ENCODE measurements at places on chromosomes 2 and 18.

DNA sequence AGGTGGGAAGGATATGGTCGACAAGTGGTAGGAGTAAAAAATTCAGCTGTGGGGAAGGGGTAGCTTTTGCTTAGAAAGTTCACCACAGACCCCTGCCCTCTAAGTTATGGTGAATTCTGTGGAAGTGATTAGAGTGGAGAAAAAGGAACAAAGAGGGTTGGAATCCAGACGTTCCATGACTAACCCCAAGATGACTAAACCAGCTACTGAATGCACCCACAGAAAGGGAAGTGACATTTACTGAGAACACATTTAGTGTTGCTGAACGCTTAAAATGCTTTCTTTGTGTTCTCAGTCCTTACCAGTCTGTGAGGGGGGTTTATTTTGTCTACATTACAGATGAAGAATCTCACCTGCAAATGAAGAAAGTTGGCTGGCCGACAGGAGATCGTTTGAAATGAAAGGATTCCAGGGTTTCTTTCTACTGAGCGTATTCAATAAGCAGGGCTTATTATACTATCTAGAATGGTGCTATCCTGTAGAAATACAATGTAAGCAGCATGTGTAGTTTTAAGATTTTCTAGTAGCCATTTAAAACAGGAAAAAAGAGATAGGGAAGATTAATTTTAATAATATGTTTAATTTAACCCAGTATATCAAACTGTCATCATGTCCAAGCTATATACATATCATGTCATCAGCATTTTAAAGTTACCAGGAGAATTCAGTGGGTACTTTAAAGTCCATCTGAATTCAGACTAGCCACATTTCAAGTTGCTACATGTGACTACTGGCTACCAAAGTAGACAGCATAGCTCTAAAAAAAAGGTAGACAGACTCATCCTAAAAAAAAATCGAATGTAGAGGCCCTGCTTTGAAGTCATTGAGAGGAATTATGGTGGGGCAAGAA lies 60.1 kb downstream of the LIMS1 start:
- peak; percentile 74 for DNase-seq

GRCh38 chr2:162006337-162006736 lies 67.7 kb downstream of the DPP4 start:
- DNase-seq = no peak

GRCh38 chr18:57150828-57151227 lies 3.9 kb downstream of the BOD1L2 start:
- no peak for DNase-seq

DNA sequence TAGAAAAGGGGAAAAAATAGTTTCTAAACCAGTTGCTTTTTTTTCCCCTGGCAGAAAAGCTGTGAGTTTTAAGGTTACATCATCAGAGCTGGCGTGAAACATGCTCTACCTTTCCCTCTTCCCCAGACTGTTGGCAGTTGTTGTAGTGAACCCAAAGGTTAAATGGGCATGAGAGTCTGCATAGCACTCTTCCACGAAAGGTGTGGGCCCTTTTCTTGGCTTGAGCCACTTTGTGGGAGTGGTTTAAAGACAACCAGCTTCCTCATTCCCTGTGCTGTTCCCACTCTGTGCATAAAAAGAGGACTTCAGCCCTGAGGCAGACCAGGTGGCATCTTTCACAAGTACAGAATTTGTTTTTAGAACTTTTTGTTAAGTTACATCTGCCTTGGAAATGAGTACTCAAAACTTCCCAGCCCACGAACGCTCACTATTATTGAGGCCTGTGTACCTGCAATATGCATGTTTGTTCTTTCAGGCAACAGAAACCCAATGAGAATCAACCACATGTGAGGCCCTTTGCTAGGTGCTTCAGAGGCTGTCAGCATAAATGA lies 243.8 kb downstream of the BABAM2 start:
- DNase-seq = peak; percentile 58

DNA sequence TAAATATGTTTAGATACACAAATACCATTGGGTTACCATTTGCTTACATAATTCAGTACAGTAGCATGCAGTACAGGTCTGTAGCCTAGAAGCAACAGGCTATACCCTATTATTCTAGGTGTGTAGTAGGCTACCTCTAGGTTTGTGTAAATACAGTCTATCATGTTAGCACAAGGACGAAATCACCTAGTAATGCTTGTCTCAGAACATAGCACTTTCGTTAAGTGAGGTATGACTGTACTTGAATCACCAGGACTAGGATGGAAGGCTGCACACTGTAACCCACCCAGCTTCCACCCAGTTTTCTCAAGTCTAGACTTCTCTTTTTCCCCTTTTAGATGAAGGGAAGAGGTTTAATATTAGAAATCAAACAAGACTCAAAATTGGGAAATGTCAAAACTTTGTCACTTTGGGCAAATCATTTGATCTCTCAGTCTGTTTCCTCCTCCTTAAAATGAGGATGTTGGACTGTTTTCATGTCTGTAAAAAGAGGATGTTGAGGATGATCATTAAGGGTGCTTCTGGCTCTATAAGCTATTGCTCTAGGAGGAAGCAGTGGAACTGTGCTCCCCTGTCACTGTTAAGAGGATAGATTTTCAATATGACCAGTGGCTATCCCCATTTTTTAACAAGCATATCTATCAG lies 3.7 kb upstream of the SOCS6 start:
- DNase-seq = no peak

GRCh38 chr2:55879976-55880375 lies 43.6 kb downstream of the EFEMP1 start:
- no peak for DNase-seq

GRCh38 chr2:7930800-7931635 lies 750.8 kb upstream of the ID2 start:
- DNase-seq = no peak

DNA sequence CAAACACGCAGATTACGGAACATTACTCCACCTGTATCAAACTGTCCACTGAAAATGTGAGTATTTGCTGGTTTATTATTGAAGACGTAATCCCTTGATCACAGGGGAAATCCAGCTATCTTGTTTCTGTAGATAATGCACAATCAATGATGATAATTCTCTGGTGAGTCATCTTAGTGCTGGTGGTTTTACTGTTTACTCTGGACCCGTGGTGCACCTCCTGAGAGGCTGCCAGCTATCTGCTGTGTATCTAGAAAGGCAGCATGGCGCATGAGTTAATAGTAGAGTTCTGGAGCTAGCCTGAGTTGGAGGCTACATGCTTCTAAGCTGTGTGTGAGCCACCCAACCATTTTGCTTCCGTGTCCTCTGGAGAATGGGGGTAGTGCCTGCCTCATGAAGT lies 6.5 kb downstream of the NCAPH start:
- DNase-seq = no peak

- no peak for DNase-seq
Measured at GRCh38 chr2:113309655-113310387, 31.1 kb upstream of the PAX8 start.

DNA sequence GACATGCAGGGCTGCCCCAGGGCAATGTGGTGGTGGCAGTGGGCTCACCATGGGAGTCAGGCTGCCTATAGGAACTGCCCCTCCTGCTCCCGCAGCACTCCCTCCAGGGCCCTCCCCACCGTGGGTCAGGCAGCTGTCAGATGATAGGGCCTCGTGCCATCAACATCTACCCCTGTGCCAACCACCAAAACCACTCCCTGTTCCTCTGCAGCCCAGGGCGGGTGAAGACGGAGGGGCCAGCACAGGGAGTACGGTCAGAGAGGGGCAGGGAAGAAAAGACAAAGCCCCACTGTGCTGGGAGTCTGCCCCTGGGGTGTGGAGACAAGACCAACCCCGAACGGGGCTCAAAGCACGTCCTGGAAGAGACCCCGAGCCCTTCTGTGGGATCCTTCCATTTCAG lies 97.4 kb downstream of the TNS1 start:
- DNase-seq = no peak

DNA sequence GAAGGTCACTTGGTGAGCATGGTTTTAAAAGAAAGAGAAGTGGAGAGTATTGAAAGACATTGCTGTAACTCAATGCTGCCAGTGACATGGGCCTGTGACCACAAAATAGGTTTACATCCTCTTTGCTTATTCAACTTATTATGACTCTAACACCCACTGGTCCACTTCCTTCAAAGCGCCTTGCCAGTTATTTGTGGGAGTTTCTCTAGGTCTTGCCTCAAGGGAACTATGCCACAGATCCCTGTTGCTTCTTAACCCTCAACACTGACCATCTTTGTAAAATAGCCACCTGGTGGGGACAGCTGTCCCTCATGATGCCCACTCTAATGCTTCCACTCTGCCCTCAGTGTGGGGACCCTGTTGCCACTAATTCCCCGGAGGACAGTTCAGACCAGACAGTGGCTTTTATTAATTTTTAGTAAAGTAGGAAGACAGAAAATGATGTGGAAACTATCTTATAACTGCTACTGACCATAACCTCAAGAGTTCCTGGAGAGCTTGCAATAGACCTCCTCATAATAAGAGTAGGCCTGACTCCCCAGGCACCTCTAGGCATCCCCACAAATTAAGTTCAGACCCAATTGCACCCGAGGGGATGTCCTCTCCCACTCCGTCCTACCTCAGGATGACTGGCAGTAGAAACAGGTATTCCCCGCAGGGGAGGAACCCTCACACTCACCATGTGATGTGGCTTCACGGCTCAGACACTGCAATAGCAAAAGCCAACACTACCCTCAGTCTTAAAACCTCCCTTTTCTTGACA lies 31.3 kb upstream of the SLC25A52 start:
- peak; percentile 85 for DNase-seq

- no peak for DNase-seq
Measured at GRCh38 chr2:176240301-176240700, 28.9 kb upstream of the MTX2 start.

DNA sequence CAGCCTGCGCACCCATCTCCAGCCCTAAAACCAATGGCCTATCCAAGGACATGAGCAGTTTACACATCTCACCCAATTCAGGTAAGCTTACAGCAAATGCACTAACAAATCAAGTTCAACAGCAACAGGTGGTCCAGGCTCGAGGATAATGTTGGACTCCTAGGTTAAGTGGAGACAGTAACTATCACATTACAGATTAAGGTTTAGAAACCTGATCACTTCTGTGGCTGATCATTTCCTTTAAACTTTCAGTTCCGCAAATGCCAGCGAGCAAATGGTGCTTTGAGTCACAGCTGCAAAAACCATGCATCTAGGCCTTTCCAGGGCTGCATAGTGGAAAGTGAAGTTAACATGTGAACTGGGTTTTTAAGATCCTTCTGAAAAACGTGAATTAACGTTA lies 259.4 kb downstream of the GBX2 start:
- DNase-seq = no peak

GRCh38 chr2:45849491-45850283 lies 198.2 kb downstream of the PRKCE start:
- DNase-seq = no peak

DNA sequence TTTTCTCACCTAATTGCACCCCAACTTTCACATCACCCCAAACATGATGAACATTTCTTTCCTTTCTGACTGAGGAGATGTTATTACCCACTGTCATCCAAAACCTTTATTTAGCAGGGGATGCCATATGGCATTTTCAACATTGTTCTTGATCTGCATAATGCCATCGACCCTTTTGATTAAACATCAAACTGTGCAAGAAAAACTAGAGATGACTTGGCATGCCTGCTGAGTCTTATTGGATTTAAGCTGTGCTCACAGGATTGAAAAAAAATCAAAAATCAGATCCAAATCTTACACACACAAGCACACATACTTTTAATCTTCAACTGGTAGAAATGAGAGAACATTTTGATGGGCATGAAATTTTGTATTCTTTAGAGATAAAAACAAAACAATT lies 536.0 kb downstream of the TMX3 start:
- no peak for DNase-seq

DNA sequence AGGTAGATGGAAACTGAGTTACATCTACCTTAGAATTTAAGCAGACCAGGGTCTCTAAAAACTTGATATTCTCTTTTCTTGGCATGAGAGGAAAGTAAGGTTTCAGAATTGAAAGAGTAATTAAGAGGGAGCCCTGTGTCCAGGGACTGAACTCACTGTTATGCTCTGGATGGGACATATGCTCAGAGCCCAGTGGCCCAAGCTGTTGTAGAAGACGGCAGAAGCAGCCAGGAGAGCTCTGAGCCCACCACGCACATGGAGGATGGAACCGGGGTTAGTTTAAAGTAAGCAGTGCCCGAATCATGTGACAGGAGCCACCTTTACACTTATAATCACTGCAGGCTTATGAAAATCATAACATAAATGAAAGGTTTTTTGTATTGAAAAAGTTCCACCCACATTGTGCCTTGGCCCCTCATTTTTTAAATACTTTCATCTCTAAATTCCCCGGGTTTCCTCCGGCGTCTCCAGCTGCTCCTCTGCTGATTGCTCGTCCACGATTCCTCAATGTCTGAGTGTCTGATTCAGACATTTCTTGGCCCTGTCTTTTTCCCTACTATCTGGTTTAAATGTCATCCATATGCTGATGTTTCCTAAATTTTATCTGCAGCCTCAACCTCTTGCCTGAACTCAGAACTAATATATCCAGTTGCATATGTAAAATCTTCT lies 36.1 kb upstream of the SPTBN1 start:
- DNase-seq = no peak

DNA sequence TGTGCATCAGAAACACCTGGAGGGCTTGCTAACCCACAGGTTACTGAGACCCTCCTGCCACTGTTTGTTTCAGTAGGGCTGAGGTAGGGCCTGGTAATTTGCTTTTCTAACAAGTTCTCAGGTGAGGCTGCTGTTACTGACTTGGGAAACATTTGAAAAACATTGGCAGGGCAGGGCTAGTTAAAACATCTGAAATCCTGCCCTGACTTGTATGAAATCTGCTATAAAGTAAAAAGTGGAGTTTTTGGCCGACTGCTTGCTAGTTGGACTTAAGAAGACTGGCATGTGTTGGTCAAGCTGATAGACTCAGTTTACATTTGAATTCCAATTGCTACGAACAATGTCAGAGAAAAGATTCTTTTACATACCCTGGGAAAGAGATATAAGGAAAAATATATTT lies 111.6 kb upstream of the DLX2 start:
- DNase-seq = no peak

DNA sequence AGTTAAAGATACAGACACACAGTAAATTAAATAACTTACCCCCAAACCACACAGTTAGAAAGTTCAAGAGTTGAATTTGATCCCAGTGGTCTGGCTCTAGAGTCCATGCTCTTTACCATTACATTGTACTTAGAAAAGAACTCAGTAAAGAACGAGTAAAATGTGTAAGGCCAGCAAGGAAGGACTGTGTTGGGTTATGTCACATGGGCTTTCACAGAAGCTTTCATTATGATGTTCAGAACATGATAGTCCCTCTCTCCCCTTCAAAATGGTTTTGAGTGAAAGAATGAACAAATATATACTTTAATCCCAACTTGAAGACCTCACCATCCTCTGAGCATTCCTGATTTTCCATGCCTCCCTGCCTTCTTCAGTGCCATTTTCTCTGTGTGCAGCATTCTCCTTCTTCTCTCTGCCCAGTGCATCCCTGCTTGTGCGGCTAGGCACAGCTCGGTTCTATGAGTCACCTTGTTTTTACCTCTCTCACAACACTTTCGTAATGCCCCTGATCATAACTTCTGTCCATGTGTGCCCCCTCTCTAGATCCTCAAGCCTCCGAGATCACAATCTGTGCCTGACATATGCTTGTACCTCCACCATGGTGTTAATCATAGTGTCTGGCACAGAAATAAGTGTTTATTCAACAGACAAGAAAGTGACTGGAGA lies 22.0 kb downstream of the RASGRP3 start:
- DNase-seq = no peak

- no peak for DNase-seq
Measured at GRCh38 chr2:207123335-207123744, 42.4 kb downstream of the KLF7 start.

All from HL-60 (cell line).